Stimulated activated CD8-positive, alpha-beta memory T cell treated with anti-CD3 and anti-CD28 coated beads, Interleukin-15, amount 100 ng/mL, for 4 hours (primary cell): ENCODE measurements at places on chromosomes 5 and 9.

GRCh38 chr9:115411993-115412452 lies 294.1 kb upstream of the TNC start:
- no peak for DNase-seq

DNA sequence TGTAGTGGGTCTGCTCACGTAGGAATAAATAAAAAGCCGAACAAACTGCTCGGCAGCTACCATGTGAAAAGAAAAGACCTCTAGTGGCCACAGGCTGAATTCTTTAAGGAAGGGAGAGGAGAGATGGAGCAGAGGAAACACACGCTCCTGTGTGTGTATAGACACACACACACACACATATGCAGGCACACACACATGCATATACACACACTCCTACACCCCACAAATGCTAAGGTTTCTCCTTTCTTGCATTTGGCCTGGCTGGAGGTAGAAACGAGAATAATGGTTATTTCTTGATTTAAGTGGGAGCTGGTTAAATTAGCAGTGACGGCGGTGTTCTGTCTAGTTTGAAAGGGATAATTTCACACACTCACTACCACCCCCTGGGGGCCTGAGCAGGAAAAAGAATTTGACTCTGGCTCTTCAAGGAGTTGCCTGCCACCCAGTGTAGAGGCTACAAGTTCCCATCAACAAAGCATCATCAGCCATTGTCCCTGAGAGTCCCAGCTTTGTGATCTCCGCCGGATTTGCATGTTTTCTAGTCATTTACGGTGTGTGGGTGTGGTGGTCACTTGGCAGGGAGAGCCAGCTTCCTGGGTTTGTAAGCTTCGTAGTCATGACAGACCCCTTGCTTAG lies at the start of gene INSYN2B:
Gene INSYN2B (minus strand): TSS at position 78 of the 636 bp plus-strand sequence. CDS start 96,597 bp downstream, outside the sequence.
- DNase-seq: no peak

GRCh38 chr9:35940458-35941407 lies 17.2 kb downstream of the OR2S2 start:
- DNase-seq: no peak

DNA sequence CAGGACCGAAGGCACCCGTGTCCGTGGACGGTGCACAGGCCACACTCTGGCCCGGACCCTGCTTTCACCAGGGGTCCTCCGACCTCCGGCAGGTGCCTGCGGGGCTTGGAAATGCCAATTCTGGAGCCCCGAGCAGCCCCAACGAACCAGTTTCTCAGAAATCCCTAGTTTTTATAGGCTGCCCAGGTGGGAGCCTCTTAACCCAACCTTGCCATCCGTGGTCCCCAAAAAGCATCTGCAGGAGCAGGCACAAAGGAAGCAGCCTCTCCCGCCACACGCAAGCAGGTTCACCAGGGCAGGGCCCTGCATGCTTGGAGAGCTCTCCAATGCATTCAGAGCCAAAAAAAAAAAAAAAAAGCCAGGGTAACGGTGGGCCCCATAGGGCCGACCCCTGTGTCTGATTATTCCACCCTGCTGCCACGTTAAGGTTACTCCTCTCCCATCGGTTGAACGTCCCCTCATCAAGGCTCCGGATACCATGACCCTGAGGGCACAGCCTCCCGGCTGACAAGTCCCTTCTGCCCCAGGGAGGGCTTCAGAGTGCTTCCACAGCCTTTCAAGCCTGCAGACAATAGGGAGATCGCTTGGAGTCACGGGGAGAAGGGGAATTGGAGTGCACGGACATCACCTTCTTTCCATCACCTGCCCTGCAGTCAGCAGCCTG lies 796 bp upstream of the TPRN start:
- DNase-seq: no peak

- no peak for DNase-seq
Measured at GRCh38 chr9:119736491-119737454, 367.5 kb upstream of the BRINP1 start.

GRCh38 chr5:119016125-119016774 lies 27.9 kb upstream of the DTWD2 start:
- DNase-seq: no peak

- no peak for DNase-seq
Measured at GRCh38 chr9:86766912-86767311, 180.4 kb downstream of the GAS1 start.

- DNase-seq: no peak
Measured at GRCh38 chr9:135016037-135016640, 71.3 kb upstream of the OLFM1 start.

DNA sequence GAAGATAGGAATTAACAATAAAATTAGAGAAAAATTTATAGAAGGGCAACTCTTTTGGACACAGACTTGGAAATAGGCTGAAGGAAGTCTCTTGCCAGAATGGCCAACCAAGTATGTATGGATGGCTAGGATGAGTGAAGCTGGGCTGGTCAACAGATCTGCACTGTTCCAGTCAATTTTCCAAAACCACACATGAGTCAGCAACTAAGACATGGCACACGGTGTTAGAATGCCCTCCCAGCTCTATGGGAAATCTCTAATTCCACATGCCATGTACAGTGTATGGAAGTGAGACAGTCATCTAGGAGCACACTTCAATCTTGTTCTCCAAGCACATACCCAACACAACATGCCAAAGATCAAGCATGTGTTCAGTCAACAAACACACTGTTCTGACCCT lies 129.6 kb downstream of the GLIS3 start:
- DNase-seq: no peak

GRCh38 chr9:106962122-106962521 lies 99.2 kb downstream of the ZNF462 start:
- DNase-seq: no peak

DNA sequence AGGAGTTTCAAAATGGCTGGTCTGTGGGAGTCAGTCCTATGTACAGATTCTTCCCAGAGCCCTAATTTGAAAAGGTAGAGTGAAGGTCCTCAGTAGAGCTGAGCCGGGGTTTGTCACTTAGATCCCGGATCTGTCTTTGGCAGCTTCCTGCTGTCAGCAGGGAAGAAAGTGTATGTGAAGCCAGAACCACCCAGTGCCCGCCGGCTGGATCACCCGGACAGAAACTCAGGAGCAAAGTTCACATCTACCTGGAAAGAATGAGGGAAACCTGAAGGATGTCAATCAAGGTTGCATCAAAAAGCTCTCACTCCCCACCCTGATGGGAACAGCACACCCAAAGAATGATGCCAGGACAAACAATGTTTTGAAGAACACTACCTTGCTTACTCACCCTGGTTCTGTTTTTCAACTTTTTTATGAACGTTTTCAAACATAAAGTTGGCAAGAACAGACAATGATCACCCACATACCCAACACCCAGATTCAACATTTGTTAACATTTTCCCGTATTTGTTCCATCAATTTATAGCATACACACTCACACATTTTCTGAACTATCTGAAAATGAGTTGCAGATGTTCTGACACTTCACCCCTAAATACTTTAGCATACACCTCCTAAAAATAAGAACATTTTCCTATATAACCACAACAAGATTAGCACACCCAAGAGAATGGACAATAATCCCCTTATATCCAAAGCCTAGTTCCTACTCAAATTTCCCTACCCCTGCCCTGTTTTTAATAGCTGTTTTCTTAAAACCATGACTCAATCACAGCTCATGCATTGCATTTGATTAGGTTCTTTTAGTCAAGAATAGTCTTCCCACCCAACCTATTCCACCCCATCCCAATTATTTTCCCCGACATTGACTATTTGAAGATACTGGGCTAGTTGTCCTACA lies 133.9 kb downstream of the LHFPL2 start:
- no peak for DNase-seq

DNA sequence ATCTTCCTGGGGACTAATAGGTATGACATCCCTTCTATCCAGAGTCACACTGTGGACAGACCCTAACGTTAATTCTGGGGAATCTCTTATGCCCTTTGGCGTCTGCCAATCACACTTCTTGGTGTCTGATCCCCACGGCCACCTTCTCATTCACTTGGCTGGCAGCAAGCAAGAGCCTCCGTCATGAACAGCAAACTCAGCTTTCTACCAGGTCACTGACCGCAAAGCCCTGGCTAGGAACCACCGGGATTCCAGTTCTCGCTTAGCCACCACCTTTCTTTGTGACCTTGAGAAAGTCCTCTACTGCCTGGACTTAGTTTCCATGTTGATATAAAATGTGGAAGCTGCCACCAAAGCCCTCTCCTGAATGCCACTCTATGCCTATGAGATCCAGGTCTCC lies 67.7 kb upstream of the FCN1 start:
- DNase-seq: no peak

- no peak for DNase-seq
Measured at GRCh38 chr5:112529525-112529924, 110.4 kb upstream of the EPB41L4A start.

- DNase-seq: no peak
Measured at GRCh38 chr5:67771791-67772190, 443.8 kb upstream of the PIK3R1 start.

DNA sequence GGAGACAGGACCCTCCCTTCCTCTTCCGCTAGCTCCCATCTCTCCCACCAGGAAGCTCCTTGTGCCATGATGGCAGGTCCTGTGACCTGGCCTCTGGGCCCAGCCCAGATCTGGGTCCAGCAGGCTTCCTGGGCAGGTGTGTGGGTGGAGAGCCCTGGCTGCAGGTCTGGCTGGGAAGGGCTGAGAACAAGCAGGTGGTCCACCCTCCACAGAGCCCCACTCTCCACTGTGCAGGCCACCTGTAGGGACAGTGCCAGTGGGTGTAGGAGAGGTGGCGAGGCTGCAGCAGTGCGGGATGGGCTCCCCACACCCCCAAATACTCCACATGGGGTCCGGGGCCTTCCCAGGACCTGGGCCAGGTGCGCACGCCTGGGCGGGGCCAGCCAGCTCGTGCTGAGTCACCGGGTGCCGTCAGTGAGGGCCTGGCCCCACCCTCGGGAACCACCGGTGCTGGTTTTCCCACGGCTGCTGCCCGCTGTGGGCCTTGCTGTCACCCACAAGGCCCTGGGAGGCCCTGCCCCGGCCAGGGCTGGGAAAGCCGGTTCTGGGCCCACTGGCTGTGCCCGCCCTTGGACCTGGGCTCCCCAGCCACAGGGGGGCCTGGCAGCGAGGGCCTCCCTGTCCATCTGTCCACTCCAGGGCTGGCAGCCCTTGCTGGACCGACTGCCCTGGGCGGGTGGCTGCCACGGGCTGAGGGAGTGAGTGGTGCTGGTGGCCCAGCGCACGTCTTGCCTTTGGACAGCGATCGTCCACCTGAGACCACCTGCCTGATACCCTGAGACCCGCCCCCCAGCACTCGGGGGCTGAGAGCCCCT lies 9.3 kb upstream of the NRARP start:
- DNase-seq: no peak

DNA sequence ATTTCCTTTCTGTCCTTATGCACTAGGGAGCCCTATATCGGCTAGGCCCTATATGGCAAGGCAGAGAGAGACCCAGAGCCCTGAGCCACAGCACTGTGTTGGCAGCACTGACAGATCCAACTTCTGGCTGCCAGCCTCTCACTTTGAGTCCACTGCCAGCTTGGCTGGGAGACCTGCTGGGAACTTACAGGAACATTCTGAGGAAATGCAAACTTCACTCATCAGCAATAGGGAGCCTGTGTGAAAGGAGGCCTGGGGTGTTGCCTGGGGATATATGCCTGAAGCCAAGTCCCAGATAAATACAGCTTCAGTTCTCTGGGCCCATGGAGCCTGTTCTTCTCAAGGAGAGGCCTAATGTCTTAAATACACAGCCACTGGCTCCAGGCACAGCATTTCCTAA lies 78.0 kb downstream of the ADRB2 start:
- no peak for DNase-seq

GRCh38 chr9:4174546-4175175 lies 125.2 kb downstream of the GLIS3 start:
- DNase-seq: no peak

- DNase-seq: no peak
Measured at GRCh38 chr9:126833020-126833419, 27.4 kb upstream of the ZBTB34 start.

GRCh38 chr9:34456151-34456550 lies 2.2 kb downstream of the FAM219A start:
- DNase-seq: no peak

- no peak for DNase-seq
Measured at GRCh38 chr5:21806943-21807342, 1046.2 kb downstream of the CDH12 start.

DNA sequence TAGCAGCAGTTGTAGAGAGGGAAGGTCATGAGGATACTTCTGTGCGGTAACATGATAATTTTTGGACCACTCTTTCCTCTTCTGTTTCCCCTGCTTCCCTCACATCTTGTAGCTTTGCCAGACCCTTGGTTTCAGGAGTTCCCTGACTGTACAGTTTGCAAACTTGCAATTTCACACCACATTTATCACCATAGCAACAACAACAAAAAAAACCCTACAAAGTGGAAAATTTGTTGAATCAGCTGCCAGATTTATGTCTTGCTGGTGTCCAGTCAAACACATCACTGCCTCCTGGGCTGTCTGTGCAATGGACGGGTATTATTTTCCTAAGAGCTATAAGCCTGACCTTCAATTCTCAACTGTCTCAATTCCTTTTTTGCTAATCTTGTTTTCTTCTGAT lies 751.6 kb downstream of the TLR4 start:
- DNase-seq: no peak

DNA sequence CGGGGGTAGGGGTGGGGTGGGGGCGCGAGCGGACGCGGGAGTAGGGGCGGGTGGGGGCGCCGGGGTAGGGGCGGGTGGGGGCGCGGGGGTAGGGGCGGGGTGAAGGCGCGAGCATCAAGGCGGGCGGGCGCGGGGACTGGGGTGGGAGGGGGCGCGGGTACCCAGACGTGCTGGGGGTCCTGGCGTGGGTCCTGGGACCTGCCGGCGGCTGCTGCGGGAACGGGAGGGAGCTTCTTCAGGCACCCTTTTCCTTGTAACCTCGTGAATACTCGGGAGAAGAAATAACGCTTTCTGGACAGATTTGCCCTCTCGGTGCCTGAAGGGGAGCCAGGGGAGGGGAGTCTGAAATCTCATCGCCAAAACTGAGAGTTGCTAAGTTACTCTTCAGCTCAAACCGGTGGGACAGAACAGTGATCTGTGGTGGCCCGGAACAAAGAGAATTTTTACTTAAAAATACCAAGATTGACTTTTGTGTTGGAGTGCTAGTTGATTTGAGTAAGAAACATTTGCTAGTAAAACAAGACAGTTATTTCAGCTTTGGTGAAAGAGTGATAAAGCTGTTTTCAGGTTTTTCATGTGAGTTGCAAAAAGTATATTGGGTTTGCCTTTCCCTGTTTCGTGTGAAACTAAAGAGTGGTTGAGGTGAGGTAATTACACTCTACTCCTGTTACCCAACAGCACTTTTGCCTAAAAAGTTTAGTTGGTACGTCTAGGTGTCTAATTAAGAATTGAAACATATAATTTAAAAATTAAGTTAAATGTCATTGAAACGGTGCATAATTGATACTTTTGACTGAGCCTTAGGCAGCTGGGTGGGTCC lies 643 bp downstream of the PLEKHG4B start:
- no peak for DNase-seq

DNA sequence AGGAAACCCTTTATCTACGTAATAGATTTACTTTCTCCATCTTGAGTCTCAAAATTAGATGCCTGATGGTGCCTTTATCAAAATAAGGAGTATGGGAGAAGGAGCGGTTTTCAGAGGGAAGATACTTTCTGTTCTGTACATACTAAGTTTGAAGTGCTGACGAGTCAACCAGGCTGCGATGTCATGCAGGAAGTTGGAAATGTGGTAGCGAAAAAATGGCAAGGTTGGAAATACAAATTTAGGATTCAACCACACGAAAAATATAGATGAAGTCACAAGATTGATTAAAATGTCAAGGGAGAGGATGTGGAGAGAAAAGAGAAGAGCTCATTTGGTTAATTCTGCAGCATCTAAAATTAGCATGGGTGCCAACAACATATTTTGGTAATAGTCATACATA lies 129.5 kb downstream of the FOXD1 start:
- no peak for DNase-seq

GRCh38 chr9:119257592-119257991 lies 111.6 kb downstream of the BRINP1 start:
- DNase-seq: no peak
